Activated CD4-positive, alpha-beta T cell treated with anti-CD3 and anti-CD28 coated beads for 48 hours (primary cell): ENCODE measurements at places on chromosomes 2 and 18.

DNA sequence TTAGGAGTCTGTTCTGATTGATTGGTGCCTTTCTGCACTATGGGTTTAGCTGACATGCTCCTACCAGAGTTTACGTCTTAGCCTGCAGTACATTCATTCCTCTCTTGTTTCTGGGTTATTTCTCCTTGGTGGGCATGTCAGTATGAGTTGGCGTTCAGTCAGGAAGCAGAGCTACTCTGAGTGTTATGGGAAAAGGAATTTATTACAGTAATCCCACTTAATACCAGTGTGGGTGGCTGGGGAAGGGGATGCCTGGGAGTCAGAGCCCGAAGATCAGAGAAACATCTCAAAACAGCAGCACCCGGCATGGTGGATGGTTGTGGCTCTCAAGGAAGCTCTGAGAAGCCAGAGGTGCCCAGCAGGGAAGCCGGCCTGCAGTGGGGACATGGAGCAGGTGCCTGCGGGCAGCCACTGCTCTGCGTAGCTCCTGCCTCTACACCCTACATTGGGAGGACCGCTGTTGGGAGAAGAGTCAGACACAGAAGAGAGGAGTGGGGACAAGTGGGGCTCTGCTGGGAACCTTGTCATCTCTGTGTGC, 48.9 kb downstream of the RAB31 start:
- no peak for DNase-seq

DNA sequence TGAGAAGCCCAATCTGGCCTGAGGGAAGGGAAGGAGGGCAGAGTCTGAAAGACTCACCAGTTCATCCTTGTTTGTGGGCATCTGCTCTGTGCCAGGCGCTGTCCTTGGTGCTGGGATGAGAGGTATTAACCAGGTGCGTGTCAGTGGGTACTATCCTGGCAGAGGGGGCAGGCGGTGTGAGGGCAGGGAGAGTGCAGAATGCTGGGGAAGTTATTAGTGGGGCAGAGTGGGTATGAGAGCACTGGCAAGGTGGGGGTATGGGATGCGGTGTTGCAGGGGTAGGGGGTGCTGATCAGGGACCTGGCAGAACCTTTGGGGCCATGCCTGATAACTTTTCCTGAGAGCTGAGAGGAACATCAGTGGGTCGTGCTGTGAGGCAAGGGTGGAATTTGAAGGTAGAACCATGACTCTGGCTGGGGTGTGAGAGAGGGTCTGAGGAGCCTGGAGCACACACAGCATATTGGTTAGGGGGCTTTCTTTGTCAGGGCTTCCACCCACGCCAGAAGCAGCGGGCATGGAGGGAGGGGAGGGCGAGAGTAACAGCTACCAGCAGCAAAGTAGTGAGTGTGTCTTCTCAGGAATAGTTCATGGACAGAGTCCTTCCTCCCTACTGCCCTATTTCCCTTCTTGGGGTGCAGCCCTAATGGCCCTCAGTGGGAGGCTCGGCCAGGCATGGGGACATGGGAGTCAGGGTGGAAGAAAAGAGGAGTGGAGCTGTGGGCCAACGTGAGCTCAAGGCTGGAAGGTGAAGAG, 290.7 kb downstream of the CYP26B1 start:
- peak; percentile 13 for DNase-seq

GRCh38 chr18:65746936-65747335, 3.9 kb upstream of the CDH7 start:
- no peak for DNase-seq

- DNase-seq, result no peak
These were observed 151.5 kb upstream of the PKDCC start for GRCh38 chr2:41896186-41896846.

DNA sequence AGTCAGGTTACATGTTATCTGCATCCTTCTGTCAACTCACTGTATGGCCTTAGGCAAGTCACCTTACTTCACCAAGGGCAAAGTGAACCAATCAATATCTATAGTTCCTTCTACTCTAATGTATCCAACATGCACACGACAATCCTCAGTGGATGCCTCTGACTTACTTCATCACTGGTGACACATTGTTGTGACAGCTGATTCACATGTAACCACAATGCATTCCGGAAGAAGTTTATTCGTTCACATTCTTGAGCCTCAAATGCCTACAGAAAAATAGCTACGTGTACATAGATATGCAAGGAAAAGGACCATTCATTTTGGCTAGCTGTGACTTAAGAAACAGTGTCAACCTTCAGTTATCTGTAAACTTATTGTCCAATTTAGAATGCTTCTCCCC, 26.3 kb upstream of the EPG5 start:
- DNase-seq, result no peak

DNA sequence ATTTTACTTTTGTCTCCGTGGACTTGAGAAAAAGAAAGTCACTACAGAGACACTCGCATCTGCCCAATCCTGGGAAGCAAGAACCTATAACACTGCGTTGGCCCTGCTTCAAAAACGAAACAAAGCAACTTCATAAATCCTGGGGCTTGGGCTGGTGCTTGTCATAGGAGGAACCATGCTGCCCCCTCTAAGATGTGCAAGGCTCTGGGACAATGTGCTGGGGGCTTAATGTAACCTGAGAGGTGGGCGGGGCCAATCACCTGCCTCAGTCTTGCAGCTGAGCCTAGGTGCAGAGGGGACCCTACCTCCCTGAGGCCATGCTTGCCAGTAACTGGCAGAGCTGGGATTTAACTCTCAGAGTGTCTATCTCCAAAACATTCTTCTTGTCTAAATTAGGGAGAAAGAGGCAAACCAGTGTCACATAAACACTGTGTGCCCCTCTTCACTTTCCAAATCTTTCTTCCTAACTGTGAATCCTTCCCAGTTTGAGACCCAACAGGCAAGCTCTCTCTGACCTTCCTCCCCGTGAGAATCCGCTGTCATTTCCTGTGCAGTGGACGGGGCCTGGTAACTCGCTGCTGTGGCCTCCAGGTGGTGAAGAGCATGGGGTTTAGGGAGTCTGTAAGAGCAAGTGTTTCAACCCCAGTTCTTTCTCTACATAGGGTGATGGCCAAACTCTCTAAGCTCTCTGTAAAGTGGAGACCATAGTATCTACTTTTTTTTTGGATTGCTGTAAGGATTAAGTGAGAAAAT, 115.1 kb downstream of the ACKR3 start:
- DNase-seq, result no peak

DNA sequence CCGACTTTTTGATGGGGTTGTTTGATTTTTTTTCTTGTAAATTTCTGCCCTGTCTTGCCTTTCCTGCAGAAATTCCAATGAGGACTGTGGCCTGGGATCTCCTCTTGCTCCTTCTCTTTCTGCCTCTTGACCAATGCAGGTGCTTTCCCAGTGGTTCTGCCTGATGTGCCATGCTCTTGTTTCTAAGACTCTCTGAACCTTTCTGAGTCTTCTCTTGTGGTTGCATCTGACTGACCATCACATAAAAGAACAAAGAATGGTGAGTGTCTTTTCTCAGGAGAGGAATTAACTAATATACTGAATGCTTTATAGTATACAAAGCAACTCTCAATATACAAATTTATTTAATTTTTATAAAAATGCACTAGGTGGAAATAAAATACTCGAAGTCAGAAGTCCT, 424.6 kb downstream of the TRIB2 start:
- DNase-seq, result no peak

DNA sequence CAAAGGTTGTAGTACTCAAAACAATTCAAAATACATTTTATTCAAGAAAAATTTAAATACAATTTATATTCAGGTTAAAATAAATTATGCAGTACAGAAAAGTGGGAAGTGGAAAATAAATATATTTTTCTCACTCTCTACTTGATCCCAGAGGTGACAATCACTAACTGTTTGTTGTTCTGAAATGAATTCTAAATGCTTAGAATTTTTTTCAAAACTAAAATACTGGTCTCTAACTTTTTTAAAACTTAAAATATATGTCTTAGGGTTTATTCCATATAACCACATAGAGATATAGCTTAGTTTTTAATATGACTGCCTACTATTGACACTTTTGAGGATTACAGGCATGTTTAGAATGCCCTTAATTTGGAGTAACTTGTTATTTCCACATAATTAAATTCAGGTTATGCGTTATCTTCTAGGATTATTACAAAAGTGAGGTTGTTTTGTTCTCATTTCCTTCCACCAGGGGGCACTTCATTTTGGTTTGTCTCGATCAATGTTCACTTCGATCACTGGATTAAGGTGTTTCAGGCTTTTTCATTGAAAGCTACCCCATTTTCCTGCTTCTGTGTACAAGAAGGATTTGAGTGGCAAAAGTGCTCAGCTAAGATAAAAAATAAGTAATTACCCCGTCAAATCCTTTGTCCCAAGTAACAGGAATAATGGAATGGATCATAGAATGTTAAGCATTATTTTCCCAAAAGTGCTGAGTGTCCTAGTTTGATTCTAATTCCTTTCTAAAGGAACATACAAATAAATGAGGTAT, 27.1 kb upstream of the TFPI start:
- peak; percentile 24 for DNase-seq
